ENCODE measurements at places on chromosomes 12 and 14.
A peak's percentile ranks its signal among the peaks of the same experiment; 100 is the strongest.

GRCh38 chr14:106044949-106045596 is 518.7 kb downstream of the TMEM121 start:
- DNase-seq: peak; percentile 87

DNA sequence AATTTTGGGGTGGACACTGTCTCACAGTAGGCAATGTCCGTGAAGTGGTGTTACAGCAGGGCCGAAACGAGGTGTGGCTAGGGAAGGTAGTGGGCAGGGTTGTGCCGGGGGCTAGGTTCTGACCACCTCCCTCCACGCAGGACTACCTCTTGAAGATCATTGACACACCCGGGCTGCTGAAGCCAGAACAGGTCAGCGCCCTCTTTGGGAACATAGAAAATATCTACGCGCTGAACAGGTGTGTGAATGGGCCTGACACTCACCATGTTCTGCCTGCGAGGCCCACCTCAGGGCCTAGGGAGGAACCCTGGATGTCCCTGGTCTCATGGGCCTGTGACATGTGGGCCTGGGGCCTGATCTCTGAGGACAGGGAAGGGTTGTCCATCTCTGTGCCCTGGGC is 24.6 kb downstream of the PLEKHG3 start:
- no peak for DNase-seq

GRCh38 chr12:49887091-49887490 is 16.6 kb downstream of the FAIM2 start:
- no peak for DNase-seq

- no peak for DNase-seq
Observed at GRCh38 chr14:92605274-92605940, 91.8 kb downstream of the RIN3 start.

DNA sequence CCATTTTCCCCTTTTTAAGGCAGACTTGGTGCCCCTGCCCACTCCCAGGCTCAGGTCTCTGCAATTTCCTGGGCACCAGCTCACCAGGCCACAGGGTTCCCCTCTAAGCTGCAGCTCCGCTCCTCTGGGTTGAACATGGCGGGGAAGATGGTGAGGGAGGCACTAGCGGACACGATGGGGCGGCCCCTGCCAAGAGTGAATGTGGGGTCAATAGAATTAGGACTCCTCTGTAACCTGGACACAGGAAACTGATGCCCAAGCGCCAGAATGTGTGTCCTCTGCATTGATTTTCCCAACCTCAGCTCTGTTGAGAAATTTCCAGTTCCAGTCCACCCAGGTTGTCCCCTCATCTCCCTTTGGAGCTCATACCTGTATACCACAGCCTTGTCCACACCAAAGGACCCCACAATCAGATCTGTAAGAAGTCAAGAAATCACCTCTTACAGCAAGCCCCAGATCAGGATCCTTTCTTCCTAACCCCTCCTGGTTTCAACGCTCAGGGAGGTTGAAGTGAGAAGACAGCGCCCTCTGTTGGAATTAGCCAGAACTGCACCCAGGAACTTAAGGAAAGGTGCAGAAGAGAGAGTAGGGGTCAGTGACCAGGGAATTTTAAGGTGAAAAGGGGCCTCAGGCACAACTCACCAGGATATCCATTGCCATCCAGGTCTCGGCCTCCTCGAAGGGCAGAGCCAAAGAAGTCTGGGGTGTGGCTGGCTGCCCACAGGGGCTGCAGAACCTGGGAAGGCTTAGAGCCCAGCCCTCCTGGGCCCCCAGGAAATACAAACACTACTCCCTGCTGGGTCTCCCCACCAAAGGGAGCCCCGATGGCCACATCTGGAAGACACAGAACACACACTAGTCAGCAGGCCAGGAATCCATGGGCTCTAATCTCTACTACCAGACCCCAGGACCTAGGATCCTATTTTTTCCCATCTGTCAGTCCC is 14.7 kb downstream of the ITGA5 start:
- peak; percentile 72 for DNase-seq

GRCh38 chr14:77580964-77581505 is 35.4 kb downstream of the SPTLC2 start:
- DNase-seq: no peak

- DNase-seq: no peak
Observed at GRCh38 chr12:127273626-127274025, 993.3 kb upstream of the TMEM132C start.

GRCh38 chr12:118734266-118734665 is 247.1 kb upstream of the SRRM4 start:
- no peak for DNase-seq

- DNase-seq: no peak
Observed at GRCh38 chr12:132428936-132429601, 60.9 kb upstream of the FBRSL1 start.

GRCh38 chr12:23911574-23911973 is 37.9 kb downstream of the SOX5 start:
- no peak for DNase-seq

GRCh38 chr12:91384806-91385205 is 202.2 kb upstream of the DCN start:
- no peak for DNase-seq

DNA sequence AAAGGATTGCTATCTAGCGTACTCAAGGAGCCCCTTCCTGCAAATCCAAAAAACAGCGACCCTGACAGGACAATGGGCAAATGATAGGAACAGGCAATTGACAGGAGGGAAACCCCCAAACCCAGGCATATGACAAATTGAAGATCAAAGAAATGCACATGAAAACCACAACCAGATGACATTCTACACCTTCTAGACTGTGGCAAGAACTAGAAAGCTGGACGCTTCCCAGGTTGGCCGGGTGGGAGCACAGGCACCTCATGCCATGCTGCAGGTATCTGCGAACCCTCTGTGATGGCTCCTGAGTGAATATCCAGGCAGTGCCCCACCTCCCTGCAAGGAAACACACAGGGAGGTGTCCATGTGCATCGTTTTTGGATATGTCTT is 37.1 kb downstream of the CMKLR1 start:
- DNase-seq: no peak

DNA sequence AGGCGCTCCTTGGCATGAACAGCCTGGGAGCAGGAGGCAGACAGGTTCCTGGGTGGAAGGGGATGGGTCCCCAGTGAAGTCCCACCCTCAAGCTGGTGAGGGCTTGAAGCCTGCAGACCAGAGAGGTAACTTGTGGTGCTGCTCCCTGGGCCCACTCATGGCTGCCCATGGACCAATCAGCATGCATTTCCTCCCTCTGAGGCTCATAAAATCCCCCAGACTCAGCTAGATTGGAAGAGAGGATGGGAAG is 50.2 kb downstream of the A2M start:
- no peak for DNase-seq

- no peak for DNase-seq
Observed at GRCh38 chr14:83019744-83020414, 1486.2 kb upstream of the SEL1L start.

DNA sequence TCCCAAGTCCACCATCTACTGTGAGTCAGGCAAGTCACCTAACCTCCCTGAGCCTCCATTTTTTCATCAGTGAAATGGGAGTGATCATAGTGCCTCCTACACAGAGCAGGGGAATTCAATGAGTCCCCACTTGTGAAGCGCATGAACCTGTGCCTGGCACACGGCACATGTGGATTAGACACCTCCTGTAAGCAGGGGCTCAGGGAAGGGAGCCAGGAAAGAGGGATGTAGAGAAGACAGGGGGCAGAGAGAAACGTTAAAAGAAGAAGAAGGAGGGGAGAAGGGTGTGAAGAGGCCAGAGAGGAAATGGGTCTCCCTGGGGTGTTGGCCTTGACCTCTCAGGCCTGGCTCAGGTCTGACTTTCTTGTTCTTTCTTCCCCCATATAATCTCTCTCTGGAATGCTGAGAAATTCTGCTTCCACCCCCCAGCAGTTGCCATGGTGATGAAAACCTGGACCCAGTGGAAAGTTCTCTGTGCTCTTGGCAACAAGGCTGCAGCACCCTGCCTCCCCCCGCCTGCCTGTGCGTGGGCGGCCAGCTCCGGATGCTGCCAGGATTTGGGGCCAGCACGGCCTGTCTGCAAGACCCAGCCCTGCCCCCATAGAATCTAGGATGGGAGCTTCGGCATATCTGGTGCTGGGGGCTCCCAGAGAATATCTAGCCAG is 94.5 kb downstream of the CALM1 start:
- DNase-seq: no peak

DNA sequence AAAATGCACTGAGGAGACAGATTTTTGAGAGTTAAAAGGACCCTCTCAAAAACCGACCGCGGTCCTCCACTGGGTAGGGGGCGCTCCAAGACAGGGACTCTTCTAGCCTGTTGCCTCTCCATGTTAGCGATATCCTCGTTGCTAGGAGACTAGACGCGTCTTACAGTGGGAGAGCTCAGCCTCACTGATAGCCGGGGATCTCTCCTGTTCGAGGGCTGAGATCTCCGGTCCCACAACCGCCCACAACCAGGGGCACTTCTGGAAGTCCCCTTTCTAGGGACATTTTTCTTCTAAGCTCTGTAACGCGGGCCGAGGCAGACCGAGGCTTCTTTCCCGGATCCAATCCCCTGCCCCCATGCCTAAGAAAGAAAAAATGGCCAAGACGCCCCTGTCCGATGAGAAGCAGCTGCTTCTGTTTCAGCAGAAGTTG is 21.3 kb downstream of the FKBP11 start:
- DNase-seq: peak; percentile 85

DNA sequence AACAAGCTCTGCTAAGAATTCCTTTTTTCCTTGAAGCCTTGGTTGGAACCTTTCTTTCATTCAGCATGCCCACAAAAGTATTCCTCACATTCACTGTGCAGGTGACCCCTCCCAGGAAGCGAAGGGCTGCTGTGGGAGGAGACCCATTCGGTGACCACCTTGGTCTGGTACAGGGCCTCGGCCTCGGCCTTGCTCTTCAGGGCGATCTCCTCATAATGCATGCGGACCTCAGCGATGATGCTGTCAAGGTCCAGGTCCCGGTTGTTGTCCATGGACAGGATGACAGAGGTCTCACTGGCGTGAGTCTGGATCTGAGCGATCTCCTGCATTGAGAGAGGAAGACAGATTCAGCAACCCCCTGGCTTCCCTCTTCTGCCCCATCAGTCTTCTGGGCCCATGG is 3.1 kb downstream of the KRT74 start:
- DNase-seq: no peak

- DNase-seq: no peak
Observed at GRCh38 chr12:119393677-119394076, 59.1 kb downstream of the CCDC60 start.

GRCh38 chr12:125683748-125684381 is 618.6 kb downstream of the AACS start:
- DNase-seq: peak; percentile 30

DNA sequence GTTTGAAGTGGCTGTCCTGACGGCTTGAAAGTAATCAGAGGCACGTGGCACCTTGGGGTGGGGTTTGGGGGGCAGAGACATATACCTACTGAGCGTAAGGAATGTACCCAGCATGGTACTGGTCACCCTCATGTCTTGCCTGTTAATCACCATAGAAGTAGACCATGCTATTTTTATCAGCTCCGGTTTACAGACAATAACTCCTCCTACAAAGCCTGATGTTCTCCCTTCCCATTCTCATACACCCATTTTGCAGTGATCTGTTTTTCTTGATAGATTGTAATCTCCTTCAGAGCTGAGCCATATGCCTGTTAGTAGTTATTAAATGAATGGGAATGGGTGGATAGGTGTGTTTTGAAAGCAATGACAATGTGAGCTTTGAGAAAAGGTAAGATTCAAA is 10.5 kb downstream of the EVL start:
- DNase-seq: no peak

DNA sequence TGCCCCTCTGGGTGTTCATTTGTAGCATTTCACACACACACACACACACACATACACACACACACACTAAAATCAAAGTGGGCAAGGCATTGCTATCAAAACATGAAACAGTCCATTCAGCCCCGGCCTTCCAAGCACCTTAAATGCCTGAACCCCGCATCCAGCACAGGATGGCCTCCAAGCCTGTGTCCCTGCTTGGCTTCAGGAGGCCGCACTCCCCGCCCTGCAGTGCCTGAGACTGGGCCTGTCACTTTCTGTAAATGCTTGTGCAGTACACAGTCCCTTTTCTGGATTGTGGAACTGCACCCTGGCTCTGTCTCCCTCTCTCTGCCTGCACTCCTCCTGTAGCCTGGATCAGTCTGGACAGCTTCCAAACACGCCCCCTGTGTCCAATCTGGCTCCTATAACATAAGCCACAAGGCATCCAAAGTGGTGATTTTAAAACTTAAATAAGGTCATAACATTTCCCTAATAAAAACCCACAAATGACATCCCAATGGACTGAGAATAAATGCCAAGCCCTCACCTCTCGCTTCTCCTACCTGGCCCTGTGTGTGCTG is 972.2 kb upstream of the TMEM132C start:
- DNase-seq: no peak

DNA sequence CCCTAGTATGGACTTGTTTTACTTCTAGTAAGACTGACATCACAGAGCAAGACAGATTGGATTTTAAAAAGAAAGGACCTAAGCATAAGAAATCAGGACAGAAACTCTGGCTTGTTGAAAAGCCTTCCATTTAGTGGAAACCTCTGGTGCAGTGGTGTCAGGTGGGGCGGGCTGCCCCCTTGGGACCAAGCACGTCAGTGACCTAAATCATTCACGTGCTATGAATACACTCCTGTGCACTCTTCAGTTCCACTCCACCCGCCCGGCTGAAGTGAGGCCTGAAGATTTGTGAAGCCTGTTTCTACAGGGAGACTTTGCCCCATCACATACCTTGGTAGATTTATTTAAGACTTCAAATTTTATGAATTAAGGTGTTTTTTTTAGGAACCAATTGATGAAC is 58.2 kb upstream of the STRN3 start:
- no peak for DNase-seq

GRCh38 chr12:69328426-69328825 is 19.8 kb upstream of the LYZ start:
- no peak for DNase-seq

GRCh38 chr14:37118673-37119366 is 53.6 kb downstream of the SLC25A21 start:
- no peak for DNase-seq

DNA sequence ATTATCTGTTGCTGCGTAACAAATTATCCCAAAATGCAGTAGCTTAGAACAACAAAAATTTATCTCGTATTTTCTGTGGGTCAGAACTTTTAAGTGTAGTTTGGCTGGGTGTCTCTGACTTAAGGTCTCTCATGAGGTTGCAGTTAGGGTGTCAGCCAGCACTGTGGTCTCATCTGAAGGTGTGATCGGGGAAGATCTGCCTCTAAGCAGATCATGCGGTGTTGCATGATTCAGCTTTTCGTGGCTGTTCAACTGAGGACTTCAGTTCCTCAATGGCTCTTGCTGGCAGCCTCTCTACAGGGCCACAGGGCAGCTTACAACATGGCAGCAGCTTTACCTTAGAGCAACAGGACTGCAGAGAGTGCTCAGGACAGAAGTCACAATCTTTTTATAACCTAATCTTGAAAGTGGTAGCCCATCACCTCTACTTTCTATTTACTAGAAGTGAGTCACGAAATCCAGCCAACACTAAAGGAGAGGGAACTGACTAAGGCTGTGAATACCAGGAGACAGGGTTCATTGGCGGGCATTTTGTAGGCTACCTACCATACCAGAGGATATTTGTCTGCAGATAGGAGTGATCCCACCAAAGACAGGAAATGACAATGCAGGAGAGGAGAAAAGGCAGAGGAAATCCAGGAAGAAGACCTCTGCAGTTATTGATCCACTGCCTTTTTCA is 1.8 kb upstream of the TMPRSS12 start:
- no peak for DNase-seq
